ENCODE measurements at places on chromosomes 7 and 10.

DNA sequence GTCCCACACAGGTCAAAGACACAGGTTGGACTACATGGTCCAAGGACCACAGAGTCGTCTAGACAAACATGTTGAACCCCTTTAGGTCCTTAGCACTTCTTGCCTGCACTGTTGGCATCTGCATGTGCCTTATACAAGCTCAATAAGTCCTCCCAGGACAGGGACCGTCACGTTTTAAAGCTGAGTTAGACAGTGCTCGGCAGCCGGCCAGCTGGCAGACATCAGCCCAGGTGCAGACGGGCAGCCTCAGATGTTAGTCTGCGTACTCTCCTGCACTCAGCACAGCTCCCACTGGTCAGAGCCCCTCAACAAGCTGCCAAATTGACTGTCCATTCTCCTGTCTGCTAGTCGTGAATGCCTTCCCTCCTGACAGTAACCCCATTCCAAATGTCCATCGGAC lies 34.9 kb downstream of the PARP12 start:
- DNase-seq, result no peak

GRCh38 chr10:65701168-65701776 lies 1224.6 kb upstream of the LRRTM3 start:
- DNase-seq, result no peak

- DNase-seq, result no peak
Observed at GRCh38 chr7:133135451-133135850, 53.6 kb upstream of the CHCHD3 start.

DNA sequence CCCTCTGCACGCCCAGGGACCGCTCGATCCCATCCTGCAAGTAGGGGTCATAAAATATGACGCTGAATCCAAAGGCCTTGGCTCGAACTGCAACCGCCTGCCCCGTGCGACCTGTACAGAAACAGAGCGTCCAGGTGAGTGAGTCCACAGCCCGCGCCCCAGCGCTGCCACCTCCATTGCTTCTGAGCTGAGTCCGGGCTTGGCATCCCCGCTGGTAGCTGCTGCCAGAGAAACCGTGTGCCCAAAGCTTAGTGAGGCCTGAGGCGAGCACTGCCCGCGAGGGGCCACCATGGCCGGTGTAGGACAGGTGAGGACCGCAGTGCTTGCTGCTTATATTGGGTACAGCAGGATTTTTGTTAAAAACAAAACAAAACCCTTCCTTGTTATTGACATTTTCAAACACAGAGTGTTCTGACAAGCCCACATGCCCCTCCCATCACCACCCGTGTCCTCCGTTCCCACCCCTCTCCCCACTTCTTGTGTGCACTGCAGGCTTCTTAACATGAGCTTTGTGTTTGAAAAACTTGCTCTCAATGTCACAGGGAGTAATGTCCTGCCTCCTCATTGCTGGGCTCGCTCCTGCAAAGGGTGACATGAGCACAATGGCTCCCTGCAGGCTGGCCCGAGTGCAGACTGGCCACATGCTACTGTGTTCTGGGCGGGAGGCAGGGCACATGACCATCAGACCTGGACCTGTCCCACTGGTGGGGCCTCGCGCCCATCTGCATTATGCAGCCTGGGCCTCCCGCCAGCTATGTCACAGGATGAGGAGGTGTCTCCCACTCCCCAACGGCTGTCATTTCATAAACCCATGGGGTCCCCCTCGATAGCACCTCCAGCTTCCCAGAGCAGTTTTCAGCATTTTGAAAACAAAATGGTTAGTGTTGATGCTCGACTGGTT lies 52.9 kb downstream of the ZRANB1 start:
- no peak for DNase-seq

DNA sequence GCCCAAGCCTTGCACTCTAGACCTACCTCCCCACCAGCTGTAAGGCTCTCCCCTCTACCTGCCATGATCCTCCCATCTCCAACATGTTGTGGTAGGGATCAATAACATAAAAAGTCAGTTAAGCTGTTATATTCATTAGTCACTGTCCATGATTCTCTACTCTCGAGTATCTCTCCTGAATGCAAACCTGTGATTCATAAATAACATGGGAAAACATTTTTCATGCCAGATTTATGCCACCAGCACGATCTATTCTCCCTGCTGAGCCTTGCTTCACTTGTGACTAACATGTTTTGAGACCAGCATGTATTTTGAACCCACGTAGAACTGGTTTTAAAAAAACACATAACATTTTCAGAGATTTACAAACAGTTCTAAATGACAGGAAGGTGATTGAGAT lies 30.3 kb downstream of the TMEM168 start:
- DNase-seq, result no peak

GRCh38 chr7:375321-375831 lies 85.4 kb downstream of the FOXL3 start:
- DNase-seq, result no peak

DNA sequence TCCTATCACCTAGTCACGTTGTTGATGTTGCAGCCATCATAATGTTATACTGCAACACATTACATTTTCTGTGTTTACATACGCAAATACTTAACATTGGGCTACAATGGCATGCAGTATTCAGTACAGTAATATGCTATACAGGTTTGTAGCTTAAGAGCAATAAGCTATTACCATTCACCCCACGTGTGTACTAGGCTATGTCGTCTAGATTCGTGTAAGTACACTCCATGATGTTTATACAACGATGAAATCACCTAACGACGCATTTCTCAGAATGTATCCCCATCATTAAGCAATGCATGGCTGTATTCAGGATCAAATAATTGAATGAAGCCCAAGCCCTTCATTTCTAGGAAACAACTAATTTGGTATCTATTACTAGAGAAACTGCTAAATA lies 43.4 kb upstream of the C1GALT1 start:
- DNase-seq, result no peak

DNA sequence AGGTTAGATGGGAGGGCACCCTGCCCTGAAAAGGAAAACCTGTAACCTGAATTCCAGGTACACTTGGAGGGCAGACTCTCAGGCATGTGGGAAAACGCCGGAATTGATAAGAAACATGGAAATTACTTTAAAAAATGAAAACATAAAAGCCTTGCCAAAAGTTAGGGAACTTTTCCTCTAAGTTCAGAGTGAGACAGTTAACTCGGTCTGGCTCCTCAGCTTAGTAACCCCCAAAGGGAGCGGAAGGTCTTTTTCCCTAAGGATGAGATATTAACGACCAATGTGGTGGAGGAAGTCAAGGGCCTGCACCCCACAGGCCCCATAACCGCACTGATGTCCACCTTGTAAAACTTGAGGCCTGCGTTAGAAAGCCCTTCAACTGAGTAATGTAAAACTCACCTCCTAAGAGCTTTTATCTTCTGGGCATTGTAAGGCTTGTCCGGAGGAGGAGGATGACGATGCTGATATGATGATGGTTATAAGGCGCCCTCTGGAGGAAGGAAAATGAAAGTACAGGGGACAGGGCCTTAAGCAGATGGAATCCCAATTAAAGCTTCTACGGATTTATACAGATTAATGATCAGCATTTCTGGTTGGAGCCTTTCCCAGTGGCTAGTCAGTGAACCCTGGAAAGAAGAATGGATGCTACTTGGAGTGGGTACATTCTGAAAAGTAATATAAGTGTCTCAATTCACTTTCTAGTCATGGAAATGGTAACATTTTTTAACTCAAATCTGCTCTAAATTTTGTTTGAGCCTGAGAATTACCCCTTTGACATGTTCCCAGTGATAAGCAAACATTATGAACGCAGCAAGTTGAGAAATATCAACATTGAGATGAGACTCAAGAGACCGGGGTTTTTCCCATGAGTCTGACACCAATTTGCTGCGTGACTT lies 694 bp downstream of the COL1A2 start:
- DNase-seq, result peak; percentile 12

Data from GM12878 (cell line).